ENCODE measurements at places on chromosomes 12 and 14.
A peak's percentile ranks its signal among the peaks of the same experiment; 100 is the strongest.

GRCh38 chr14:64844272-64844671 is 35.4 kb downstream of the SPTB start:
- DNase-seq, result no peak

GRCh38 chr14:63472986-63473788 is 70.0 kb downstream of the PPP2R5E start:
- peak; percentile 20 for DNase-seq

GRCh38 chr12:87925021-87925420 is 104.2 kb downstream of the C12orf50 start:
- DNase-seq, result no peak

GRCh38 chr14:22986508-22987054 is 4.2 kb upstream of the AJUBA start:
- peak; percentile 52 for DNase-seq

DNA sequence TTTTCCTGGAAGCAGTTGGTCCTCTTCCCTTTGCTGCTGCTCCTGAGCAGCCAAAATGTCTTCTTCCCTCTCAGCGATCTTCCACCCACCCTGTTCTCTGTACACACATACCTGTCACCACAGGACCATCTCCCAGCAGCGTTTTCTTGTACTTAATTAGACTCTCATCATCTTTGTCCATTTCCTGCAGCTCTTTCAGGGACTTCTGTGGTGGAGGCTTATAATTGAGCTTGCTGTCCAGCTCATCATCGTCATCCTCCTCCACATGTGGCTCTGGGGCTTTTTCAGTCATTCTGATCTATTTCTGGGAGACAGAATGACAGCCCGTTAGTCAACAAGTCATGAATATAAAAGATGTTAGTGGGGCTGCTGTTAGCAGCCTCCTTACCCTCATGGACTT is 11.0 kb downstream of the ARHGDIB start:
- DNase-seq, result no peak

DNA sequence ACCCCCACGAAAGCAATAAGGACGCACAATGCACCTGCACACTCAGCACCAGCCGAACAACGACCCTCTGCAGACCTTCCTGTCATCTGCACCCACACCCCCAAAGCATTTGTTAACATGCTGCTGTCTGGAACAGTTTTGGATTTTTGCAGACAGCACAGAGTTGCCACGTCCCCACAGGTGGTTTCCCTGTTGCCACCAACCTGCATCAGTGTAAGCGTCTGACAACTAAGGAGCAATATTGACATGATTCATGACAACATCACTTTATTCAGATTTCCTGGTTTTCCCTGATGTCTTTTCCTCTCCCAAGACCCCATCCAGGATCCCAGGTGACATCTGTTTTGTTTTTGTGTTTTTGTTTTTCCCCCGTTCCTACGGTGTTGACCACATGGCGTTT is 150.7 kb upstream of the C14orf180 start:
- DNase-seq, result no peak

DNA sequence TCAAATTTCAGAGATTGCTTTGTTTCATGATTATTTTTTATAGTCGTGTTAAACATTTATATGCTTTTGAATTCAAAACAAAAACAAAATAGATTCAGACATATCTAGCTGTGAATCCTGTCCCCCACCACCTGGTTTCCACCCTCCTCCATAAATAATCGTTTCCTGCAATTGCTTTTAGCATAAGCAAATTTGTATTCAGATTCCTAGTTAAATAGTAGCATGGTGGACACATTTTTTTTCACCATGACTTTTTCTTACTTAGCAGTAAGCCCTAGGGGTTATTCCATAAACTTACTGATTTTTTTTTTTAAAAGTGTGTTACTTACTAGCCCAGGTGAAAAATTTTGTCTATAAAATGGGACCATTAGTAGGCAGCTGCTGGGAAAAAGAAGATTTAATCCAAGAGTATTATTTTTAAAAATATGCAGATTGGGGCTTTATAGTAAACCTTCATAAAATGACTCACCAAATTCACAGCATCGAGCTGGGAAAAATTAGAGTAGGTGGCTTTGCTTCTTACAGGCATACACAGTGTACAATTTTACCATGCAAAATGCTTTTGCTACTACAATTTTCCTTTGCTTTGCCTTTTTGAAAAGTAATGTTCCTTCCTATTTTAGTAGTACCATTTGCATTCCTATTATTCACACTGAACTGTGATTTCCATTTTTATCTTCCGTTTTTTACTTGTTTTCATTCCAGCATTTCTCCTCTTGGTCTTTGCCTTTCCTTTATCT is 117.8 kb downstream of the BTG1 start:
- no peak for DNase-seq

GRCh38 chr12:62170241-62170640 is 90.0 kb upstream of the USP15 start:
- DNase-seq, result no peak
